ENCODE measurements at places on chromosomes 1 and 21. TPM values are rescaled to one million over a fixed set of nuclear protein-coding genes. Genes with fewer than 3 reads are reported as not detected.

FCGR3B gene
- not detected for total RNA-seq

ST6GALNAC5 gene
- 2.1 TPM for total RNA-seq

UBASH3A gene
- total RNA-seq: not detected

KHDRBS1 gene
- 59.0 TPM for total RNA-seq

SIM2 gene
- 1.2 TPM for total RNA-seq

NID1 gene
- total RNA-seq: 50.9 TPM

TRABD2B gene
- total RNA-seq: not detected

CD52 gene
- not detected for total RNA-seq

ACTL8 gene
- total RNA-seq: 0.48 TPM

NES gene
- total RNA-seq: 39.1 TPM

Data from RPMI7951 (cell line).